ENCODE measurements at places on chromosomes 7 and 10.

DNA sequence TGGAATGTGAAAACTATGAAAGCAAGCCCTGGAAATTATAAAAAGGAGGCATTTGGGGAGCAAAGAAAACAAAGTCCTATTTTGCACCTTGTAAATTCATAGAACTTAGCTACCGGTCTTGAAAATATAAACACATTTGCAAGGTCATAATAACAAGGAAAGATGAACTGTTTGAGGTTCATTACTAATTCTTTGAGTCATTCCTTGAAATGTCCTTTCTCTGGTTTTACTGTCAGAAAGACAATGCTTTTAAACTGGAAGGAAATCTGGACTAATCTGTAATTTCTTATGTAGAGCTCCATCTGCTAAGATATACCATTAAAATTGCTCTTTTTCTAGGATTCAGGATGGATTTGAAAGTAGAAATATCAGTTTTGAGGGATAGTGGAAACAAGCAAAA is 1.4 kb downstream of the ERLIN1 start:
- no peak for DNase-seq

GRCh38 chr7:143382791-143383641 is 1.9 kb downstream of the ZYX start:
- DNase-seq = no peak

DNA sequence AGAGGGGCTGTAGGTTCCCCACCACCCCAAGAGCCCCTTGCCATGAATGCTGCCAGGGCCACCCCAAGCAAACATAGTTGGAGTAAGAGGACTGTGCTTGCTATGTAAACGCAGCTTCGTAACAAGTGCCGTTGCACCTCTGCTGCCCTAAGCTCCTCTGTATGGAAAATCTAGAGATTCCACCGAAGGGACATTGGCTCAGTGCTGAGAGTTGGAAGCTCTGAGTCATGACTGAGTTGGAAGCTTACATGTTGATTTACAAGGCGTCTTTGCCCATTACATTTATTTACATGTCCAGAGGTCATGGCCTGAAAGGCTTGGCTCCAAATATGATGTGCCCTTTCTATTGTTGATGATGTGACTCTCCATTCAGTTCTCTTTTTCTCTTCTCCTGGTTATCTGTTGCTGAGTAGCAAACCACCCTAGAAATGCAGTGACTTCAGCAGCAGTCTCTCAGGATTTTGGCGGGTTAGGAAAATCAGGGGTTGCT is 233.1 kb upstream of the TCF7L2 start:
- DNase-seq = no peak

DNA sequence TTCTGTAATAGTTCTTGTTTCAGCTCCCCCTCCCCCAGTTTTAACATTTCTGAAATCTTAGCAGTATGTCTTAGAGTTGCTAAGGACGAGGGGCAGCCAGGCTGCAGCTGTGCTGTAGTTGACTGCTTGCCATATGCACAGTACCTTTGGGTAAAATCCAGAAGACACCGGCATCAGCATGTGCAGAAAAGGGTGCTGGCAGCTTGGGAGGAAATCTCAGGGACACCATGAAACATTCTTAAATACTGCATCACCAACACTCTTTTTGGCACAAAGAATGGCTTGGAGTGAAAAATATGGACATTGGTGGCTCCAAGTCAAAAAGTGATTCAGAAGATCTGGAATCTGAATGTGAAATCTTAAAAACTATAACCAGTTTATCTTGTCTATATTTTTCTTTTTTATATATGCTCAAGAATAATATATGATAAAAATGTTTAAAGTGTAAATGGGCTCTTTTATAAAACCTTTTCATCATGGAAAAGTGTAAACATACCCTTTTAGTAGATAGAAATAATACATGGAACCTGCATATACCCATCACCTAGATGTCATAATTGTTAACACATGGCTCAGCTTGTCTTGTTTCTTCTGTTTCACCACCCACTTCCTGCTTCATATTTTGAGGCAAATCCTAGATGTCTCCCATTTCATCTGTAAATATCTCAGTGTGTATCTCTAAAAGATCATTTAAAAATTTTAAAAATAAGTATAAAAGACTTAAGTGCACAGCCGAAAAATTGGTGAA is 34.4 kb upstream of the ARMS2 start:
- DNase-seq = no peak

GRCh38 chr7:153522261-153522660 is 529.9 kb upstream of the DPP6 start:
- no peak for DNase-seq

GRCh38 chr7:130521258-130521951 is 29.5 kb downstream of the MEST start:
- DNase-seq = no peak

- no peak for DNase-seq
Measured at GRCh38 chr7:132390705-132391104, 185.6 kb downstream of the PLXNA4 start.

Data from heart right ventricle (tissue), 16 donors.